ENCODE measurements at places on chromosomes 6 and 20.

DNA sequence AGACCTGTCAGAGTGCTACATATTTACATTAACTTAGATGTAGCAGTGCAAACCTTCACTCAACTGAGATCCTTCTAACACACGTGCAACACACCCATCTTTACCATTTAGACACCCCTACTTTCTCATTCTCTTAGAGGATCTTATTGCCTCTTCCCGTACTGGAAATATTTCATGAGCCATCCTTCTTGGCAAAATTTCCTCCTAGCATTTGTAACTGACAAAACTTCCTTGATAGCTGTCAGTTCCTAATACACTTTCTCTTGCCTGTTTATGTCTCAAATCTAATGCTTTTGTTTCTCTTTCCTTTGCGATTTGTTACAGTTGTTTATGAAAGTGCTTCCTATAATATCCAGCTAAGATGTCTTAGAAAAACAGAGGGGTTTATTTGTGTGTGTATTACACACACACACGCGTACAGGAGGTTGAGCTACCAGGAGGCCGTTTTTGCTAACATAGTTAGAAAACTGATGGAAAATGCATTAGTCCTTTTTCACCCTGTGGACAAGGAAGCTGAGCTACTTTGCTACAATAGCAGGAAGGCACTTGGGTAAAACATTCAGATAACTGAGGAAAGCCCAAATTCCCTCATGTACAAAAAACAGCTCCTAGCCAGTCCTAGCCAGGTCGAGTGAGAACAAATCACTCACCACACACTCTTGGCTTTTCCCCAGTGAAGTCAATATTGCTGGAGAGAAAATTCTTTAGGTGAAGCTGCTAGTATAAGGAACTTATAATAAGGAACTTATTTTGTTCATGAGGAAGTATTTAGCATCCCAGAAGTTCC is 153.6 kb downstream of the NFATC2 start:
- DNase-seq, result no peak

DNA sequence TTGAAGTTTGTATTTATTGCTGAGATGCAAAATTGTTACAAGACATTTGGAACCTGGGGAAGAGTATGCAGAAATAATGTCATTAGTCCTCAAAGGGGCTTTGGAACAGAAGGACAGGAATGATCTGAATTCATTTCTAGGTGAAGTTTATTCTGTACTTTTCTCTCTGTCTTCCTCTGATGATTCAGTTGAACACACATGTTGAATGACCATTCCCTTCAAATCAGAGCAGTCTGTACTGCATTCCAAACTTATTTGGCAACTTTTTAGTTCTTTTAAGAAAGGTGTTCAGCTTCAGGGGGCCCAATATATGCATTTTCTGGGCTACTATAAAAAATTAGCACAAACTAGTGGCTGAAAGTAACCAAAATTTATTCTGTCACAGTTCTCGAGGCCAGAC is 213.9 kb upstream of the LAMP5 start:
- DNase-seq, result no peak

DNA sequence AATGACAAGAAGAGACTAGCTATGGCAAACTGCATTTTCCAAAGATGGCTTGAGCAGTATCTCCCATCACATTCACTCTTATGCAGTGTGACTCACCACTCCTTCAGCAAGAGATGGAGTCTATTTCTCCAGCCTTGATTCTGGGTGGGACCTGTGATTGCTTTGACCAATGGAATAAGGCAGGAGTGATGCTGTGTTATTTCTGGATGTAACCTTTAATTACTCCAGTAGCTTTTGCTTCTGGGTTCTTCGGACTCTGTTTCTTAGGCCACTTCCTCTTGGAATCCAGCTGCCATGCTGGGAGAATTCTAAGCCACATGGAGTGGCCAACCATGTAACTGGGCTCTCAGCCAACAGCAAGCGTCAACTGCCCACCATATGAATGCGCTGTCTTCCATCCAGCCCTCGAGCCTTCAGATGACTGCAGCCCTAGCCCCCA is 50.7 kb downstream of the TGM2 start:
- no peak for DNase-seq

GRCh38 chr6:121335087-121336008 is 1.1 kb upstream of the TBC1D32 start:
- DNase-seq, result no peak

DNA sequence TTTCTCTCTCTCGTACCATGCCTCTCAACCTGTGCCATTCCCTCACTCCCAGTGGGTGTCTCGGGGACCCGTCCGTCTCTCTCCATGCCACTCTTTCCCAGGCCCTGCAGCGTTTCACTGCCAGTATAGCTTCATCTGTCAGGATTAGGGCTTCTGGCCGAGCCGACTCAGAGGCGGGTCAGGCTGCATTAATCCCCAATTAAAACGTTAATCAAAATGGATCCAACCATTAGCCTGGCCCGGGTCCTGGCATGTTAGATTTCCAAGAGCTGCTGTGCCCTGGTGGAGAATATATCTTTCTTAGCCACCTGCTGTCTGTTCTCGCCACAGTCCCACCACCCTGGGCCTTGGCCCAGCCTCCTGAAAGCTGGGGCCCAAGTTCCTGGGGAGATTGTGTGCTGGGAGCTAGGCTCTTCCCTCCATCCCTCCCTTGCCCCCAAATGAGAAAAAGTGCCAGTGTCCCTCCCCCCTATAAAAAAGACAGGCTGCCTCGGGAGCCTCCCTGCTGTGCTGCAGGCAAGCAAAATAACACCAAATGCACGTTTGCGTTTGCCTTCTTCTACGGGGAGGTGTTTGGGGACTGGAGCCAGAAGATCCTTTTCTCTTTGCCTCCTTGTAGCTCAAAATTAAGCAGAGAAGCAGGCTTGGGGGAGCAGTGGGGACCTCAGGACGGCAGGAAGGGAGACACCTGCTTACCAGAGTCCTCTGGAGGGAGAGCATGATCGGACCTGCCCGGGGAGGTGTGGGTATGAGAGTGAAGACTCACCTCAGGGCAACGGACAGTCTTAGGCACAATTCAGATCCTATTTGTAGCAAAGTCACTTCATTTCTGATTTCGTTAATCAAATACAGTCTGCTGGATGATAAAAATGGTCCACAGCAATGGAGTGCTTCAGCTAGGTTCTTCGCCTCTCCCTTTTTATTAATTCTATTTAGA is 3.0 kb downstream of the KCNG1 start:
- no peak for DNase-seq
